ENCODE measurements at places on chromosomes 2 and 18. TPM values are rescaled to one million over a fixed set of nuclear protein-coding genes. Genes with fewer than 3 reads are reported as not detected.

Gene PLCD4
- 1.9 TPM for total RNA-seq

Gene EHD3
- 22.5 TPM for total RNA-seq

Gene MXD1
- total RNA-seq: 4.6 TPM

Gene PLEK
- total RNA-seq: 1.5 TPM

Gene INO80B
- total RNA-seq: 79.4 TPM

Gene IL36A
- total RNA-seq: not detected

Gene FBXO15
- total RNA-seq: not detected

DNA sequence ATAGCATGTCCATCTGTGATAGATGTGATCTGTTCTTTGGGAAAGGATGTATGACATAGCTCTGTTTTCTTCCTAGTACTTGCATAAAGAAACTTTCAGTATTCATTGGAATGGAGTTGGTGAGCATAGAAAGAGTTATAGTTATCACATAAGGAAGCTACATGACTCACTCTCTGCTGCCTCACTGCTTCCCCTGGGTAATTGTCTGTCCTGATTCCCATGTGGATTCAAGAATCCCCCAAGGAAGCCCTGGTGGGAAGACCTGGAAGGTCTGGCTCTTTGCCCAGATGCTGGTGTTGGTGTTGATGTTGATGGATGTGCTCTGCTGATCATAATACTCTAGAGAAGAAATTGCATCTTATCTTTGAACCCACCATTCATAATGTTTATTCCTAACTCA, 60.6 kb downstream of the PTPN4 start:
- no peak for DNase-seq

- DNase-seq: no peak
Observed at GRCh38 chr2:224222291-224222690, 179.6 kb downstream of the FAM124B start.

DNA sequence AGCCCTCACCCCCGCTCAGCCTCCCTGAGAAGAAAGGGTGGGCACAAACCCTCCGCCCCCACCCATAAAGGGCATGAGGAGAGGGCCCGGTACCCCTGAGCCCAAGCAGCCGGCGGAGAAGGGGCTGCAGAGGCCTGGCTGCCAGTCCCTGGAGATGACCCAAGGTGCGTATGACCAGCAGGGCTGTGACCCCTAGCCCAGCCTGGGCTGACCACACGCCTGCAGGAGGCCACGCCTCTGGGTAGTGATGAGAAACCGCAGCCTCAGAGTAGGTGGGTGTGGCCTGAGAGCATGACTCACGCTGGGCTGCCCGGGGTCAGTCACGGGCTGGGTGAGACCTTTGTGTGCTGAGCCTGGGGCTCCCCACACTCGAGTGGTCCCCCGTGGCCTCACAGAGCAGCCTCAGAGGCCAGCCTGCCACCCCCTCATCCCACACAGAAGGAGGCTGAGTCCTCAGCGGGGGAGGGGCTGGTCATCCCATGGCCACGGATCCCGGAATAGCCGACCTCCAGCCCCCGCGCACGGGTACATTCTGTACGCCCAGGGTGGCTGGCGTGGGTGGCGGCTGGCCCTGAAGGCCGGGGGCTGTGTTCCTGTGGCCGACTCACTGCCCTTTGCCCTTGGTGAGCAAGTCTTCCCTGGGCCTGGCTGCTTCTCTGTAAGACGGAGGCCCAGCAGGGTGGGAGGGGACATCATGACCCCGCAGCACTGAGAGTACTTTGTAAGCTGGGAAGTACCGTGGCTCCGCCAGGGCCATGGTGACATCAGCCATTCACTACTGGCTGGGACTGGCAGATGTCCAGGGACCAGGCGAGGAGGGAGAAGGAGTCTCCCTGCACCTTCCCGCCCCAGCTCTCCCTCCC, 110.8 kb upstream of the OTOS start:
- DNase-seq: peak; percentile 98

GRCh38 chr2:11910971-11911370, 164.5 kb downstream of the LPIN1 start:
- no peak for DNase-seq

DNA sequence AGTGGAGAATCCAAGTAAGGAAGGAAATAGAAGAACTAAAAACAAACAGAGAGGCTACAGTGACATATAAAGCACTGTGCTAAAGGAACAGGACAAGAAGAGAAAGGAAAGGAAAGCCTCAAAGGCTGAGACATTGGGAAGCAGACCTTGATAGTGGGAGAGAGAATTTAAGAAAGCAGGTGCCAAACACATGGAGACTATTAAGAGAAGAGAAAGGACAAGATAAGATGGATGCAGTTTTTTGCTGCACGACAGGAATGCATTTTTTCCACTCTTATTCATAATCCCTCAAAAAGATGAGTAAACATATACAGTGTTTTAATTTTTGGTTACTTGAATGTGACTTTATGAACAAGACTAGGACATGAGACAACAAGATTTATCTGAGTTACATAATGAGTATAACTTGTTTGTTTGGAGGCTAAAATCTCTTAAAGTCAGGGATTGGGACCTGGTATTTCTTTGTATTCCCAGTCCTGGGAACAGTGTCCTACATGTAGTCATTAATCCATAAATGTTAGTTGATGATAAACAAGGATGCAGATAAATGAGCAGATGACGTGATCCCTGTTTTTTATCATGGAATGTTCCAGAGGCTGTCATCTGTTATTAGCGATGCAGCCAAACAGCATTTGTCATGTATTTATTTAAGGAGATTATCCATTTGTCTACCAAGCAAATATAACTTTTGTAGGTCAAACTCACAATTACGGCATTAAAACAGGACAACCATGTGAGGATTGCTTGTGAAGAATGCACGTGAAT, 141.7 kb downstream of the DNER start:
- no peak for DNase-seq

DNA sequence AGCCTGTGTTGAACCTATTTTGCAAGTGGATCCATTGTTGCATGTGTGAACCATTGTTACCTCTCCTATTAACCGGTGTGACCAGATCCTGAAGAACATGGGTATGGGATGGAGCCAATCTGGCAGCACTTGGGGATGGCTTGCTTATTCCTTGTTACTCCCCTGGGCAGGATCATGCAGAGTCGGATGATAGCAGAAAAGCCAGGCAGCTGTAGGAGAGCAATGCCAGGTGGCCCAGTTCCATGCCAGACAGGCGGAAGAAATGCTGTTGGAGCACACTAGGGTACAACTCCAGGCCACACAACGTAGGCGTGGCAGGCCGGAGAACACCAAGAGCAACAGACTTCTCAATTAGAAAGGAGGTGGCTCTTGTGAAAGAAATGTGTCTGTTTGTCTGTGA, 16.3 kb upstream of the MYO1B start:
- DNase-seq: no peak

- DNase-seq: no peak
Observed at GRCh38 chr2:70532244-70532935, 21.2 kb downstream of the TGFA start.

DNA sequence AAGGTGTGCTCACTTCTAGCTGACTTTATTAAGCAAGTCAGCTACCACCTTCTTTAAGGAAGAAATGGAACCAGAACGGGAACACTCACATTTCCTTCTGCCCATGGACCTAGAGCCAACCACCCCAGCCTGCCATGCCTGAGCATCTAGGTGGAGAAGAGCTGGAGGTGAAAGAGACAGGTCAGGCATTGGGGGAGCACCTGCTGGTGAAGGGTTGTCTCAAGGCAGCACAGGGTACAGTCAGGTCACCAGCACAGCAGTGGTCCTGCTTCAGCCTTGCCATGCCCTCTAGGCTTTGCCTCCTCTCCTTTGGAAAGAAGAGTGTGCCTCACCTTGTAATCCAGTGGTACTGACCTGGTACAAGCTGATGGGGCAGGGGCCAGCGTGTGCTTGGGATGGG, 107.9 kb downstream of the KCNF1 start:
- no peak for DNase-seq

DNA sequence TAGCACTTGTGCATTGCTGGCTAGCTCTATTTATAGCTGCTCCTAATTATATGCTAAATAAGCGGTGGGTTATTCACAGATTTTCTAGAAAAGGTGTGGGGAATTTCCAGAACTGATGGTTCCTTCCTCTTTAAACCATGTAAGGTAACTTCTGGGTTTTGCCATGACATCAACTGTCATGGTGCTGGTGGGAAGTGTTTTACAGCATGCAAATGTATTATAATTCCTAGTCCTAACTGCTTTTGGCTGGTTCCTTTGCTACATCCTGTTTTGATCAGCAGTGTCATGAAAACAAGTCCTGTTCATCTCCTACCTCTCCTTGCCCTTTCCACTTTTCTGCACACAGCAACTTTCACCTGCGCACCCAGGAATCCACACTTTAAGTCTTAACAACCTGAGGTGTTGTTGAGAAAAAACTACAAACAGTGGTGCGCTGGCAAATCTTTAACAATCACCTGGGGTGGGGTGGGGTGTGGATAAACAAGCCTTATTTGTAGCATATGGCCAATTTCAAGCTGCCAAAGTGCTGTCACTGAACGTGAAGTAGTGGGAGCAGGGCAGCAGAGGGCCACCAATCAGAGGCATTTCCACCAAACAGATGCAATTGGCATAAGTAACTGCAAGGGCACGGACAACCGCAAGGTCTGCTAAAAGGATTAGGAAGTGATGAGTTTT, 33.4 kb upstream of the SKOR2 start:
- DNase-seq: no peak

- no peak for DNase-seq
Observed at GRCh38 chr2:99602476-99602875, 112.7 kb upstream of the REV1 start.

DNA sequence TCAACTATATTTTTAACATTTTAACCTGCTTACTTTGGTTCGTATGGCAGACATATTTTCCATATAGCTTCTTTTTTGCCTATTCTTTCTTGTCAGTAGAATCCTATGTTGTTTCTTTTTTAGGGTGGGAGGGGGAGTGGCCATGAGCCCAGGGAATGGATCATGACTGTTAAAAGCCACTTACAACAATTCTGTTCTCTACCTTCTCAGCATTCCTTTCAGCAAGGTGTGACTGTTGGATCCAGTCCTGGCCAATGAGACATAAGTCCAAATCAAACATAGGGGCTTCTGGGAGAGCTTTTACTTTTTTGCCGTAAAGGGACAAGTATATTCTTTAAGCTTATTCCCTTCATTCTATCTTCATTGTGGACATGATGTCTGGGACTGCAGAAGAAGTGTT, 25.0 kb upstream of the DNAH6 start:
- DNase-seq: no peak

GRCh38 chr18:47050468-47050867, 15.0 kb upstream of the ELOA2 start:
- DNase-seq: no peak

DNA sequence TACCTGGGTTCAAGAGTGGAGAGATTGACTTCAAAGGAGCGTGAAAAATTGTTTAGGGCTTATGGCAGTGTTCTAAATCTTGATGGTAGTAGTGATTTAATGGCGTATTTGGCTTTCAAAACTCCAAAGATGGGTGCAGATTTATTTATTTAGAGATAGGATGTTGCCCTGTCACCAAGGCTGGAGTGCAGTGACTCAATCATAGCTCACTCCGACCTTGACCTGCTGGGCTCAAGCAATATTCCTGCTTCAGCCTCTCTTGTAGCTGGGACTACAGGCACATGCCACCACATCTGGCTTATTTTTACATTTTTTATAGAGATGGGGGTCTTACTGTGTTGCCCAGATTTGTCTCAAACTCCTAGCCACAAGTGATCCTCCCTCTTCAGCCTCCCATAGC, 52.5 kb downstream of the FAM117B start:
- DNase-seq: no peak

DNA sequence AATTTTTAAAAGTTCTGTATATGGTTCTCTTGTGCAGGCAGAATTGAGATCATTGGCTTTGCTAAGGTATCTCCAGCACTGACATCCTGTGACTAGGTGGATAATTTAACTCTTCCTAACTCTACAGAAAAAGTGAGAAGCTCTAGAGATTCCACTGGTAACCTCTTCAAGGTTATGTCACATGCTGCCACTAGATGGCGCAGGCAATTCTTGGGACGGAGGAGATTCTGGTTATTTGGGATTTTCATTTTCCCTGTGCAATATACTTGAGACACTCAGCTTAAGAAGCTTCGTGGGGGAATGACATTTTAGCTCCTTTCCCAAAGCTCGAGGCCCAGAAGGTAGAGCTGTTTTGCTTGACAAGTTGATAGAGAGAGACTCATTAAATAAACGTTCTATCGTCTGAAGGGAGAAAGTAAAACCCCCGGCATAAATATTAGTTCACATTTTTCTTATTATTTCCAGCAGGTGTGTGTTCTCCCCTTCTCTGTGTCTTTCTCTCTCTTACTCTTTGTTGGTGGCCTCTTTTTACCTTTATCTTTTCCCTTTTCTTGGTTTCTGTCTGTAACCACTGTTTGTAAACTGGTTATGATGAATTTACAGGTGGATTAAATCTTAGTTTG, 26.6 kb upstream of the LANCL1 start:
- DNase-seq: peak; percentile 63

DNA sequence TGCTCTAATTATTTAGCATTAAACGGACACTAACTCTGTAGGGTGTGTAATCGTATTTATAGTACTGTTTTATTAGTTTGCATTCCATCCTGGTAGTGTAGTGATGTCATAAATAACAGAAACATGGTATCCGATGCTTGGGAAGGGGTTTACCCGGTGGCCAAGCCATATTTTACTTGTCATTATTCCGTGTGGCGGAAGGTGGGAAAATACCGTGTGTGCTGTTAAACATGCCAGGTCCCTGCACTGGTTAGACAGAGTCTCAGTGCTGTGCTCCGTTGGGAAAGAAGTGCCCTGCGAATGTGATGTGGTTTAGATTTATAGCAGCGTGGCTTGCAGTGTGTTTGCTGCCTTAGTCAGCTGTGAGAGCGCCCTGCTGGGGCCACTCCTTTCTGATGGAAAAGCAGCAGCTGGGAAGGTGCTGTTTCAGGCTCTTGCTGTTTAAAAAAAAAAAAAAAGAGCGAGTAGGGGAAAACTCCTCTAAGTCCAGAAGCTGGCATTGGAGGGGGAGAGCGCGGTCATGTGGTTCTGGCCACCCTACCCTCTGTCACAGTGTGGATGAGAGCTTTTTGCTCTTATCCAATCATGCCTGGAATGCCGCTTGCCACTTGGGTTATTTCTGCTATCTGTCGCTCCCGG, 211.0 kb downstream of the NEDD4L start:
- no peak for DNase-seq

- no peak for DNase-seq
Observed at GRCh38 chr2:210584834-210585233, 28.4 kb downstream of the CPS1 start.

GRCh38 chr2:197200051-197200761, 110.4 kb downstream of the ANKRD44 start:
- DNase-seq: no peak

DNA sequence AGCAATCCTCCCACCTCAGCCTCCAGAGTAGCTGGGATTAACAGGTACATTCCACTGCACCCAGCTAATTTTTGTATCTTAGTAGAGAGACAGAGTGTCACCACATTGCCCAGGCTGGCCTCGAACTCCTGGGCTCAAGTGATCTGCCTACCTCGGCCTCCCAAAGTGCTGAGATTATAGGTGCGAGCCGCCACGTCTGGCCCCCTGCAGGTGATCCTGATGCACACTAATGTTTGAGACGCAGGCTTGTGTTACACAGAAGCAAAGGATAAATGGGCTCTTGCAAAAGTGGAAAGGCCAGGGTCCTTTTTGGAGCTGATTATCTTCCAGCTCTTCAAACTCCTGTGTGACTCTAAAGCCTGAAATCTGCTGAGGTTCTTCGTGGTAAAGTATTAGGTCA, 84.2 kb downstream of the TGFA start:
- no peak for DNase-seq

- no peak for DNase-seq
Observed at GRCh38 chr2:126723281-126723815, 67.4 kb downstream of the GYPC start.

All from ascending aorta (tissue), 2 donors.